ENCODE measurements at places on chromosomes 16 and 17.
A peak's percentile ranks its signal among the peaks of the same experiment; 100 is the strongest.

- DNase-seq, result no peak
Measured at GRCh38 chr17:43750153-43750552, 8.4 kb downstream of the SOST start.

DNA sequence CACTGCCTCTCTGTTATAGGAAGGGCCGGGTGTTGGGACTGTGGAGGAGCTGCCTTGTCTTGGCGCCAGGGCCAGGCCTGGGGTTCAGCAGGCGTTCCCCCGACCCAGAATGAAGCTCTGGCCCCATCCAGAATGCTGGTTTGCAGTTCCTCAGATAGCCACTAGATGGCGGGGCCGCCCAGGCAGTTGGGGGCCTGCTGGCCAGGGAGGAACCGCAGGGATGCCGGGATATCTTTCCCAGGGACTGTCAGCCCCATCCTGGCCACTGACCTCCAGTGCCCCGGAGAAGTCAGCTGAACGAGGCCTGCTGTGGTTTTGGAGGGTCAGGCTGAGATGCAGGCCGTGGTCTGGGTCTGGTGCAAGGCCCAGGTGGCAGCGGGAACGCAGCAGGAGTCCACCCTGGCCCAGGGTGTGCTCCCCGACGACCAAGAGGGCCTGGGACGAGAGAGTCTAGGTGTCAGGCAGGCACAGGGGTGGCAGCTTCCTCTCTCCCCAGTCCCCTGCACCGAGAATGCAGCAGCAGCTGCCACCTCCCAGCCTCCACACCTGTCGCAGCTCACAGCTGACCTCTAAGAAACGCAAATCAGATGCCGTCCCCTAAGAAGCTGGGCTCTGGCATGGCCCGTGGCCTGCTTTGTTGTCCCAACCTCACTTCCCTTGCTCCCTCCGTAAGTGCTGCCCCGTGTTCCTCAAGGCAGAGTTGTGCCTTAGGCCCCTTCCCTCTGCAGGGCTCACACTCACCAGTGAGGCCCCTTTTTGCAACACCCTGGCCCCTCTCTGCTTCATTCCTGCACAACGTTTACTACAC lies 51.2 kb downstream of the RMI2 start:
- DNase-seq, result peak; percentile 28

GRCh38 chr17:1643999-1644492 lies 1.5 kb downstream of the SCARF1 start:
- no peak for DNase-seq

- no peak for DNase-seq
Measured at GRCh38 chr17:1557355-1558095, 5.1 kb downstream of the PITPNA start.

DNA sequence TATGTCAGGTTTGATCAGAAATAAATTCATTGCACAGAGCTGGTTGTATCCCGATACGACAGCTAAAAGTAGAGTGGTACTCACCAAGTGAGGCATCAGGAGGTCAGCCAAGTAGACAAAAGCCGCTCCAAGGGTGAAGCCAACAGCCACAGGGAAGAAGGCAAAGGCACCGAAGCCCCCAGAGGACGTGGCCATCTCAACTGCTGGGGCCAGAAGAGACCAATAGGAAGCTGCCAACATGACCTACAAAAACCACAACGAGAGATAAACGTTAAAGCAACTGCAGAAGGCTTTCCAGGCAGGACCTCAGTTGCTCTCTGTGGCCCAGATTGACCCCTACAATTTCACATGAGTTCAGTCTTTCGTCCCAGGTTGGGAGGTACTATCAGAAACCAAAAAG lies 61.0 kb downstream of the SLC39A11 start:
- no peak for DNase-seq

DNA sequence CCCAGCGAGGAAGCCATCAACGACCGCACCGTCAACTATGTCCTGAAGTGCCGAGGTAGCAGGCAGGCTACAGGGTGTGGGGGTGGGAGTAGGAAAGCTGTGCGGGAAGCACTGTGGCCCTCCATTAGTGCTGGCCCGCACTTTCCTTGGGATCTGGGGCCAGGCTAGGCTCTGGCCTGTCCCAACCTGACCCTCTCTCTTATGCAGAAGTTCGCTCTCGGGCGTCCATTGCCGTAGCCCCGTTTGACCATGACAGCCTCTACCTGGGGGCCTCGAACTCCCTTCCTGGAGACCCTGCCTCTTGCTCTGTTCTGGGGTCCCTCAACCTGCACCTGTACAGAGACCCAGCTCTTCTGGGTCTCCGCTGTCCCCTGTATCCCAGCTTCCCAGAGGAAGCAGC lies 8.6 kb downstream of the PLEKHG4 start:
- DNase-seq, result no peak

GRCh38 chr16:69501956-69502745 lies 63.6 kb upstream of the NFAT5 start:
- DNase-seq, result no peak

DNA sequence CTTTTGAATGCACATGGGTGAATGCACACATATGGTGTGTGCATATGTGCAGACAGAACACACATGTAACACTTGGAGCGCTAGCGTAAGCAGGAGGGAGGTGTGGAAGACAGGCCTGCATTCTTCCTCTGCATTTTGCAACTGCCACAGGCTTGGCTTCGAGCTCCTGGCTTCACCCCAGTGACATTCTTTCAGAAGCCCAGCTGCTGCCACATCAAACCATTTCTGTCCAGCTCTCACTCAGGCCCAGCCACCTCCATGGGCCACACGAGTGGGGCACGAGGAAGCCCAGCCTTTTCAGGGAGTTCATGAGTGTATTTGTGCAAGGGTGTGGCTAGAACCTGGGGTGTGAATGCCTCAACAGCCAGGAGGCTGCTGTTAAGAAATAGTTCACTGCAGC lies 18.8 kb downstream of the LGALS3BP start:
- no peak for DNase-seq

GRCh38 chr17:80906364-80907259 lies 85.0 kb upstream of the CHMP6 start:
- DNase-seq, result no peak

- DNase-seq, result no peak
Measured at GRCh38 chr17:60468371-60468770, 46.1 kb downstream of the CHCT1 start.

- DNase-seq, result no peak
Measured at GRCh38 chr16:58425245-58425644, 33.0 kb downstream of the GINS3 start.

DNA sequence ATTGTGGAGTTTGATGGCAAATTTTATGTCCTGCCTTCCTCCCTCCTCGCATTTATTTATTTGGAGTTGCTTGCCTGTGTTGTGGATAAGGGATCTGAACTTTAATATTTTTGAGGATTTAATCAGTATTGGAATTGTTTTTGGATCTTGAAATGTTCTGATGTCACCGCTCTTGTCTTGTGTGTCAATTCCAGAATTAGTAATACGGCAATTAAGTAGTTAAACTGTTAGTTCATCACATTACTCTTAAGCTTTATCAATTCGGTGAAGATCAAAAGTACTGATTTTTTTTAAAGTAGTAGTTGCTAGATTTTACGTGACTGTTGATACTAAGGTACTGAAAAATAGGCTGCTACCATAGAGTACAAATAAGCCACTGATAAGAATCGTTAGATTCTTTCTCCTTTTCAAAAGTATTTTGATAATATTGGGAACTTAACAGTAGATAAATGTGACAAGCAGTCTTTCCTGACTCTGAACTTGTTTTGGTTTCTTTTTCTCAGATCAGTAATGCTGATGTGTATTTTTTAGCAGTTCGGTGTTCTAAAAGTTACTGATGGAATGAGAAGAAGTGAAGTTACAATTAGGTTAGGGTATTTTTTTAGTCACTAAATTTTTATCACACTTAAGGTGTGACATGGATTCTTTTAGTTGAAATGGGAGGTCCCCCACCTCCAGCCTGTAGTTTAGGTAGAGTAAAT lies 2.0 kb downstream of the RBBP6 start:
- no peak for DNase-seq

DNA sequence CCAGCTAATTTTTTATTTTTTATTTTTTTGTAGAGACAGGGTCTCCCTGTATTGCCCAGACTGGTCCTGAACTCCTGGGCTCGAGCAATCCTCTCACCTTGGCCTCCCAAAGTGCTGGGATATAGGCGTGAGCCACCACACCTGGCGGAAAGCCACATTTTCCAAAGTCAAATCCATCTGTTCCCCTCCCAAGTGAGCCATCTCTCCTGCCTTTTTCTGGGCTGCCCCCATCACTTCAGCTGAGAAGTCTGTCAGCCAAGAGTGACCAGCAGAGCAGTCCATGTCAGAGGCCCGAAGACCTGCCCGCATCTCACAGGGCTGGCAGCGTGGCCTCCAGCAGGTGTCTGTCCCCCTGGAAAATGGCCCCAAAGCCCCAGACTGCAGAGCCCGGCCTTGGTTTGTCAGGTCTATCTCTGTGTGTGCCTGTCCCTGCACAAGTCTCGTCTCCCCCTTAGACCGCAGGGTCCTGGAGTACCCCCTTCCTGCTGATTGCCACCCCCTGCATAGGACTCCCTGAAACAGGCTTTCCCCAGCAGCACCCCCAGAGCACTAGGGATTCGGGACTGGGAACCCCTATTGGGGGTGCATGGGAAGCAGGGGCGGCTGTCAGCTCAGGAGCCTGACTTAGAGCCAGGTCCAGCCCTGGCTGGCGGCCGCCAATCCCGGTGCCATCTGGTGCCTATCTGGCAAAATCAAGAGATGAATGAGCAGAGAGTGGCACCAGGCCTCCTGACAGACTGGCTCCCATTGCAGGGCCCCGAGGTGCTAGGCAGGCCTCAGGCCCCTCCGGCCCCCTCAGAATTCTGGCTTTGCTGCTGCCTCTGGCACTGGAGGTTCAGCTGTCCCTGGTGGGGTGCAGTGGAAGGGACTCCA lies 7.8 kb downstream of the TTYH2 start:
- DNase-seq, result no peak

DNA sequence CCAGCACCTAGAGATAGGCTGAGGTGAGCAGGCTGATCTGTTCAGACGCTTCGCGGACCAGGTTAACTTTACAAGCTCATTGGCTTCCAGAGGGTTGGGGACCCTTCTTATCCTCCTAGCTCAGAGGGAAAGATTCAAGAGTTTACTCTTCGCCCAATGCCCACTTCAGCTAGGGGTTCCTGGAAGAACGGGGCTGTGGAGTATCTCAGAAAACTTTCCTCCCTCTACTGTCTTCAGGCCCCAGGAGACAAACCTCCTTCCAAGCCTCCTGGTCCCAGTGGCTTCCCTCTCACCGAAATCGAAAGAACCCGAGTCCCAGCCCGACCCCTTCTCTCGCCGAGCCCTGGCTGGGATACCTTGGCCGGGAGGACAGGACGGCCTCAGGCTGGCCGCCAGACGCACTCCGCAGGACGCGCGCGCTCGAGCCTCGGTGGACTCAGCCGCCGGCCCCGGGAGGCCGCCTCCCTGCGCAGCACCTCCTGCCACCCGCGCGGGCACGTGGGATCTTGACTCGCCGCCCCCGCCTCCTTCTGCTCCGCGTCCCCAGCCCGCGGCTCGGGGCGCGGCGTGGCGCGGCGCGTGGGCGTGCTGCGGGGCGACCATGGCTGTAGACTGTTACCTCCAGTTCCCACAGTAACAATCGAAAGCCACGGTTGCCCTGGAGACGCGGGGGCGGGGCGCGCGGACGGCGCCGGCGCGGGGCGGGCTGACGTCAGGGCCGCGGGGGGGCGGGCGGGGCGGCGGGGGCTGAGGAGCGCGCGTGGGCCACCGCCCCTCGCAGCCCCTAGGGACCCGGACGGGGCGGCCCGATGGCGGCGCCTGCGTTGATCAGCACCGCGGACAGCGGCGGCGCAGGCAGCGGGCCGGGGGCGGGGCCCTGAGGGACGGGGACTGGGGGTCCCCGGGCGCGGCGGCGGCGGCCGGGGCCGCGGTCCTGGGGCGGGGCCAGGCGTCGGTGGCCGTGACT lies 5.3 kb upstream of the HIC1 start:
- DNase-seq, result no peak

GRCh38 chr17:61488878-61489718 lies 36.9 kb downstream of the TBX4 start:
- DNase-seq, result no peak

DNA sequence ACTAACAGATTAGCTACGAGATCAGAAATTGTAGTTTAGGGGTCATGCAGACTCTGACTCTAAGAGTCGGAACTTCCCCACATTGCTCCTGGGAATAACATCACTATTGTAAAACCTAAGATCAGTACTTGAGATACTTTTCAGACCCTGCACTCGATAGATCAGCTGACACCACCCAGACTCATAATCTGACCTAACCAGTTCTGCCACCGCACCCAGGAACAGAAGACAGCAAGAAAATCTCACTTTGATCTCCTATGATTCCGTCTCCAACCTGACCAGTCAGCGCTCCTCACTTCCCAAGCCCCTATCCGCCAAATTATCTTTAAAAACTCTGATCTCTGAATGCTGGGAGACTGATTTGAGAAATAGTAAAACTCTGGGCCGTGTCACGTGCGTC lies 27.2 kb upstream of the ASGR2 start:
- DNase-seq, result no peak

All from AG09319 (cell line).